Activated T-cell treated with anti-CD3 and anti-CD28 coated beads for 1 hour (primary cell): ENCODE measurements at places on chromosomes 16 and 17.

GRCh38 chr17:52145476-52145875, 13.0 kb downstream of the CA10 start:
- DNase-seq: no peak

DNA sequence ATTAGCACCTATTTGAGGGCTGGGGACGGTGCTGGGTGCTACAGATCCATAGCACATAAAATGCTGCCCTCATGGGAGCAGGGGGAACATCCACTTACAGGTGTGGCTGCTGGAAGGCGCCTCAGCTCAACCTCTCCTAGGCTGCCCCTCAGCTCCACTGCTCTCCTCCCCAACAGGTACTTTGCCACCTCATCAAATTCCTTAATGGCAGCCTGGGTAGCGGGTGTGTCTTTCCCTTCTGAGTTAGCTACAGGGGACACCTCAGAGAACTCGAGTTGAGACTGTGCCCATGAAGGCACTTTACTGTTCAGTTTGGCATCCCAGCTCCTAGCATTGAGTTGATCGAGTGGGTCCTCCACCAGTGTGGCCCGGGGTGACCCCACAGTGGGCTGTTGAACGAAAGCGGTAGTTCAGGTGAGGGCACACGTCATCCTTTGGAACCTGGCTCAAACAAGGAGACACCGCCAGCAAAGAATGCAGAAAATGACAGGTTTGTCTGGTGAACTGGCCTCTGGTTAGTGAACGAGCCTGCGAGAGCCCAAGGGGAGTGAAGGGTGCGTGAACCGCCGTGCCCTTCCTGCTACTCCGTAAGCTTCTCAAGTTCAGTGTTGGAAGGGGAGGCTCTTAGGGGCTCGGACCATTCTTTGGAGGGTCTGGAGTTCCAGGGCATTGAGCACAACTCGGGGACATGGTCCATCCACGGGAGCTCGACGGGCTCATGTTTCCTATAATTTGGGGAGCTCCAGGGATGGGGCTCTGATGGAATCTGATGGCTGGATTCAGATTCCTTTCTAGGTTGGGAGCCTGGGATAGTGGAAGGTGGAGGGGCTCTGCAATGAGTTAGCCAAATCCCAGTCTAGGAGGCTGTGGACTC, 3.5 kb upstream of the CMIP start:
- no peak for DNase-seq

DNA sequence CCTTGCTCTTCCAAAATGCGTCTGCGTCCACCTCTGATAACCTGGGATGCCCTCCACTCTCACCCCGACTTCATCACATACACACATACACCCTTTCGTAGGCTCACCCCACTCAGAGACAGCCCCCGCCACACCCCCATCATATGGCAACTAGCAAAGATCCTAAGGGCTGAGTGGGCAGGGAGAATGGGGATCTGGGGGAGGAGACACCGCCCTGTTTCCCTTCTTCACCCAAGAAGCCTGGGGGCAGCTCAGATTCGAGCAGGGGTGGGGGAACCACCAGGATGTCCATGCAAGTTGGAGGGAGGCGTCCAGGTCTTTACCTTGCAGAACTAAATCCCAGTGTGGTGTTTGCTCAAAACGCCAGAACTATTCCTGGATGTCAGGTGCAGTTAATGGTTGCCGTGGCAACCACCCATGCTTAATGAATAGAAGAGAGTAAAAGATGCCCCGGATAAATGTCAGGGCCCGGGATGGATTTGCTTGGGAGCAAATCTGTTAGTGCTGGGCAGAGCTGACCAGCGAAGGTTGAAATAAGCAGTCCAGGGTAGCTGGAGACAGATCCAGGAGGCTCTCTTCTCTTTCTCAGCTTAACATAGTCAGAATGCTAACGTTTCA, 72.8 kb downstream of the CACNG3 start:
- no peak for DNase-seq

- no peak for DNase-seq
These were observed 730.2 kb upstream of the RBFOX1 start for GRCh38 chr16:6602405-6602804.
